ENCODE measurements at places on chromosomes 16 and 17. TPM values are rescaled to one million over a fixed set of nuclear protein-coding genes. Genes with fewer than 3 reads are reported as not detected.

The TMEM88 gene
- total RNA-seq, result 1.9 TPM

The FBXW10B gene
- total RNA-seq, result 3.1 TPM

The KRTAP4-6 gene
- not detected for total RNA-seq

The GUCY2D gene
- total RNA-seq, result not detected

The KRTAP4-1 gene
- not detected for total RNA-seq

The SCPEP1 gene
- 3.4 TPM for total RNA-seq

The ACLY gene
- 131 TPM for total RNA-seq

The SGSM2 gene
- total RNA-seq, result 136 TPM

The DHODH gene
- total RNA-seq, result 4.1 TPM

The OR1A1 gene
- not detected for total RNA-seq

The CNEP1R1 gene
- total RNA-seq, result 46.6 TPM

The MYO19 gene
- total RNA-seq, result 64.5 TPM

The HOXB5 gene
- not detected for total RNA-seq

The COG1 gene
- total RNA-seq, result 38.8 TPM

The TBC1D3I gene
- not detected for total RNA-seq

The CACNG3 gene
- 4.4 TPM for total RNA-seq

The STXBP4 gene
- total RNA-seq, result 44.8 TPM

The ADAM11 gene
- 23.2 TPM for total RNA-seq

The KRTAP4-9 gene
- not detected for total RNA-seq

The CDH1 gene
- total RNA-seq, result 1.3 TPM

The NPTX1 gene
- total RNA-seq, result 19.7 TPM

The KRTAP9-3 gene
- not detected for total RNA-seq

The KRTAP4-16 gene
- total RNA-seq, result not detected

The RBFOX1 gene
- total RNA-seq, result 198 TPM

The TBC1D28 gene
- 5.3 TPM for total RNA-seq

The SHCBP1 gene
- total RNA-seq, result 2.5 TPM

The IL34 gene
- total RNA-seq, result 2.8 TPM

The SCGB1C2 gene
- not detected for total RNA-seq

The DNAAF8 gene
- 0.31 TPM for total RNA-seq

The KPNB1 gene
- total RNA-seq, result 156 TPM

The ABAT gene
- total RNA-seq, result 119 TPM

The RILP gene
- total RNA-seq, result 1.6 TPM

The ANKRD40CL gene
- not detected for total RNA-seq

The GPS1 gene
- total RNA-seq, result 78.9 TPM

The TBC1D3C gene
- total RNA-seq, result 1.9 TPM

The ASPHD1 gene
- 13.1 TPM for total RNA-seq

The TRPV2 gene
- total RNA-seq, result 1.3 TPM

The SLC5A10 gene
- not detected for total RNA-seq

The CYTH1 gene
- total RNA-seq, result 102 TPM

The TMEM114 gene
- not detected for total RNA-seq

The ALOX12 gene
- total RNA-seq, result not detected

The ACE gene
- 7.5 TPM for total RNA-seq

The CCDC78 gene
- 7.5 TPM for total RNA-seq

The SOX9 gene
- 27.9 TPM for total RNA-seq

The CDC6 gene
- 4.4 TPM for total RNA-seq

The HID1 gene
- 30.4 TPM for total RNA-seq

The RAB37 gene
- total RNA-seq, result 0.63 TPM

The ITGAD gene
- total RNA-seq, result not detected

The TBC1D26 gene
- 4.4 TPM for total RNA-seq

The SPIRE2 gene
- total RNA-seq, result 33.5 TPM

The MAPT gene
- 215 TPM for total RNA-seq

The ATP2C2 gene
- total RNA-seq, result 15.0 TPM

Measured in parietal lobe (tissue), 2 donors.